AG04450 (cell line): ENCODE measurements at places on chromosomes 4 and X.

- DNase-seq: no peak
These were observed 476.1 kb downstream of the IL15 start for GRCh38 chr4:142112451-142112850.

DNA sequence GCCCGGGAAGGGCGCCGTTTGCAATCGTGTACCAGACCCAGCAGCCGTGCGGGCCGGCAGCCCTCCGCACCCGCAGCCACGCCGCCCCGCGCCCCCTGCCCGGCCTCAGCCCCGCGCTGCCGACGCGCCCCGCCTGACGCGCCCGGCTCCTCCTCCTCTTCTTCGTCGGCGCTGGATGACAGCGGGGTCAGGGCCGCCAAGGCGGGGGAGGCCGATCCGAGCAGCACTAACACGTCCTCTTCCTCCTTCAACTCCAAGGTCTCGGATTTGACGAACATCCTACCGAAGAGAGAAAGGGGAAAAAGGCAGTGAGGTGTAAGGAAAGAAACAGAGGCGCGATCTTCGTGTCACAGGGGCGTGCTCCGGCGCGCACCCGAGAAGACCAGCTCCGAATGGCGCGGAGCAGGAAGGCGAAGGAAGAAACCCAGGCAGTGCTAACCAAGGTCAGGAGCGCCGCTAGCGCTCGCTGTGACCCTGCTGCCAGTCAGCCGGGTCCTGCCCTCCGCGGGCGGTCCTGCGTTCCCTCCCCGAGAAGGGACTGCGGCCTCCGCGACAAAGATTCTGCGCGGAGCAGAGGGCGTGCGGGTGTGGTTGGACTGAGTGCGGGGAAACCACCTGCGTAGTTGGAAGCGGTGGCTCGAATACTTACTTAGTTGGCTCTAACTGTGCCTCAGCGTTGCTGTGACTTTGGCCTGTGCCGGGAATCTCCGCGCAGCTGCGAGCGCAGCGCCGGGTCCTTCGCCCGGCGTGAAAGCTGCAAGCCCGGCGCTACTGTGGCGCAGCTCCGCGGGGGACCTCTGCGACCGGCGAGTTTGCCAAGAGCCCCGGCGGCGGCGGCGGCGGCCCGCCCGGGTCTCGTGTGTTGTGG is 548 bp downstream of the NEUROG2 start:
- DNase-seq: no peak

DNA sequence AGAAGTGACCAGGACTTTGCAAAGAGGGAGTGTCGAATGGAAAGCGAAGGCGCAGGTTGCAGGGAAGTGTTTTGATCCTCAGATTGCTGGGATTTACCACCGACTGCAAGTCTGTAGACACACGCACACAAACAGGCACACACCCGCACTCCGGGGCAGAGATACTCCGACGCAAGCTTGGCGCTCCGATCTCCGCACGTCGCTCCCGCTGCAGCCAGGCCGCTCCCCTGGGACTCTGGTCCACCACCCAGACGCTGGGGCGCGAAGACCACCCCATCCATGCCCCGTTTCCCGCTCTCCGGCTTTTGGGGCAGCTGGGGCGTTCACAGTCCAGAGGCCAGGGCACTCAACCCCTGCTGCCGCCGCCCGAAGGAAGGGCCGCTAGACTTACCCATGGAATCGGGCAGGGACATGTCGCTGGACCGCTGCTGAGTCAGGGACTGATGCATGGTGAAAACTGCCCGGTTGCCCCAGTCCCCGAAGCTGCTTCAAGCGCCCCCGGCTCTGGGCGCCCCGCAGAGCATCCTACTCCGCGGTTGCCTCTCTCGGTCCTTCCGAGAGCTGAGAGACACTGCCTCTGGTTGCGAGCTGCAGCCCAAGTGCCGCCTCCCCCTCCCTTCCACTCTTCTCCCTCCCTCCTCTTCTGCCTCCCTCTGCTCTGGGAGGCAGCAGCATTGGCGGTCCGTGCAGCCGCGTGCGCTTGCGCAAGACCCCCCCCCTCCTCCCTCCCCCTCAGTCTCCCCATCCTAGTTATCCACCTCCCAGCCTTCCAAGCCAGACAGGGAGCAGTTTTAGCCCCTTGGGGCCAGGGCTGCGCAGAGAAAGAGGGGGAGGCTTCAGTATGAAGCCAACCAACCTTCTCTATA is at the start of gene TMEM255A:
TSS of gene TMEM255A (minus strand) at position 601 of the 866 bp plus-strand sequence. CDS start at position 449, 152 bp downstream.
- DNase-seq: no peak

DNA sequence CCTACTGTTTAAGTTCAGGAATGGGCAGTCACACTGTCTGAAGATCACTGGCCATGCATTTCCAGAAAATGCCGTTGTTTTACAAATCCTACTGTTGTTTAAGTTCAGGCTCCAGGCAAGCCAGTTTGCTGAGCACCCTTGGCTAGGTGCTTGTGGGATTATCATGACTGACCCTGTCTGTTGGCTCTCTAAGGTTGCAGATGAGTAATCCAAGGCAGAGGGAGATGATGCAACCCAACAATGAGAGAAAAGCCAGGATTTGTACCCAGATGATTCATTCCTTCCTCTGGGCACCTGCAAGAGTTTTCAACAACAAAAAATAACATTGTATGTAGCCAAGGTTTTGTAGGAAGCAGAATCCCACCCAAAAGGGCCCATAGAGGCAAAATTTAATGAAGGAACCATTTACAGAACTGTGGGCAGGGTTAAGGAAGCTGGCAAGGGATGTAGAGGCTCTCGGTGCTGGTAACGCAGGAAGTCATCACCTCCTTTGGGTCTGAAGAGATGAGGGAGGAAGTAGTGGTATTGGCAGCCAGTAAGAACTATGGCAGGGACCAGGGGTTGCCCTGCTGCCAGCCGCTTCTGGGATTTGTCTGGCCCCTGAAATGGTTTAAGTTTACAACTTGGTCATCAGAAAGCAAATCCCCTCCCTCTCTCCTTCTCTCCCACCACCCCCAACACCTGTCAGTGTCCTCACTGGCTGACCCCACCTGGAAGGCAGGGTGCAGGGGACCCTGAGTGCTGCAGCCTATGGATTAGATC is 54.8 kb downstream of the MSX1 start:
- no peak for DNase-seq

GRCh38 chr4:9762823-9763475 is 18.5 kb upstream of the DRD5 start:
- DNase-seq: peak; percentile 3

GRCh38 chr4:37717576-37717975 is 31.4 kb upstream of the RELL1 start:
- DNase-seq: peak; percentile 64

GRCh38 chr4:15917297-15917696 is 21.2 kb downstream of the FGFBP1 start:
- no peak for DNase-seq

GRCh38 chr4:147041376-147041775 is 95.7 kb upstream of the TTC29 start:
- DNase-seq: no peak

GRCh38 chr4:1706358-1706757 is 5.8 kb downstream of the SLBP start:
- DNase-seq: no peak

GRCh38 chr4:100738196-100739165 is 220.7 kb upstream of the EMCN start:
- peak; percentile 29 for DNase-seq

- DNase-seq: no peak
These were observed 18.9 kb upstream of the GPR101 start for GRCh38 chrX:137052643-137053235.

- DNase-seq: no peak
These were observed 654.5 kb downstream of the TLL1 start for GRCh38 chr4:166527500-166527899.

DNA sequence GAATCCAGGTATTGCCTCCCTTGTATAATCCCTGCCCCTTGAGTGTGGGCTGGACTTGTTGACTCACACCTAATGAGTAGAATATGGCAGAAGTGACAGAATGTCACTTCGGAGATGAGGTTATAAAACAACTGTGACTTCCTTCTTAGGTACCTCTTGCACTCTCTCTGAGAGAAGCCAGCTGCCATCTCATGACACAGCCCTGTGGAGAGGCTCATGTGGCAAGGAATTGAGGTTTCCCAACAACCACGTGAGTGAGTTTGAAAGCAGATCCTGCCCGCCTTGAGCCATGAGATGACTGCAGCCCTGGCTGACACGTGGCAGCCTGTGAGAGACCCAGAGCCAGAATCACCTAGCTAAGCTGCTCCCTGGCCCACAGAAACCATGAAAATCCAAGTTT is 13.5 kb downstream of the ASB11 start:
- no peak for DNase-seq

GRCh38 chrX:24657671-24658386 is 10.7 kb upstream of the PCYT1B start:
- no peak for DNase-seq

- no peak for DNase-seq
These were observed 46.3 kb downstream of the ALPK1 start for GRCh38 chr4:112343330-112344080.

GRCh38 chr4:153065276-153065675 is 129.2 kb downstream of the FHDC1 start:
- DNase-seq: no peak

DNA sequence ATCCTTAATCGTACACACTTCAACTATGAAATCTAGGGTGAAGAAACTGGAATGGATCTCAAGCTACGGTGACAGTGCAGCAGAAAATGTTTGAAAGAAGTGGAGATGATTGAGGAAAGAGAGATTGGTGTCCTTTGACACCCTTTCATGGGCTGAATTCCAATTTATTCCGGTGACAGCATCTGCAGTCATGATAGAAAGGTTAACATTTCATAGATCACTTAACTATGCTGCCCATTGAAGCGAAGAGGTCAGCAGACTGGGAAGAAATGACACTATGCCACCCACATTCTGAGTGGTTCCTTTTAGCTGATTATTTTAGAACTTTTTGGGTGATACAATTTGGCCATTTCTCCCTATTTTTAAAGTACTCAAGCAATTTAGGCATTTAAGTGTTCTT is 82.3 kb downstream of the DNAAF6 start:
- DNase-seq: no peak

DNA sequence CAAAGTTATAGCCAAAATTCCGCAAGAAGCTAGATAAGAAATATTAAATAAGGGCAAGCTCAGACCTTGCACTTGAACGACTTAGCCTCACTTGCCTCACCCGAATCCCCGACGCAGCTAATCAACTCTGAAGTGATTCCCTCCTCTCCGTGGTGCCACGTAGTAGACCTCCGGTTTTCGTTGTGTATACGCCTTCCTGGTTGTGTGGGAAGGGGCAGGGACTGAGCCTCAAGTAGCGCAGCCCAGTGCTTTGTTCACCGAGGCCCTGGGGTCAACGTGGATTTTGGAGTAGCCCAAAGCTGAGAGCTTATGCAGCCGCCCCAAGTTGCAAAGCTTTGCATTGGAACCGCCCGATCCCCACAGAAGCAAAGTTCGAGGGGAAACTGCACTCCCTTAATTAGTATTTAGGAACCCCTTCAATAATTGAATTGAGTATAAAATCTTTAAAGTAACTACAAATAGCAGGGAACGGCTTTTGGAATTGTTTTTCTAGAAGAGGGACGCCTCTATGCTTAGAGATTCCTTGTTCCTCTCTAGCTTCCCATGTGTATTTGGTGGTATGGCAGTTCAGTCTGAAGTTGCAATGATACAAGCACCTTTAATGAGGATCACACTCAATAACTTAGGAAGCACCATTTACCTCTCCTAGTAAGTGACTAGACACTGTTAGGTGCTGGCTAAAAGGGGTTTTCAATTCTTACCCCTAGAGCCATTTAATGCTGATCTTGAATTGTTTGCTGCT is 55.7 kb downstream of the LINC00632 start:
- DNase-seq: peak; percentile 26

DNA sequence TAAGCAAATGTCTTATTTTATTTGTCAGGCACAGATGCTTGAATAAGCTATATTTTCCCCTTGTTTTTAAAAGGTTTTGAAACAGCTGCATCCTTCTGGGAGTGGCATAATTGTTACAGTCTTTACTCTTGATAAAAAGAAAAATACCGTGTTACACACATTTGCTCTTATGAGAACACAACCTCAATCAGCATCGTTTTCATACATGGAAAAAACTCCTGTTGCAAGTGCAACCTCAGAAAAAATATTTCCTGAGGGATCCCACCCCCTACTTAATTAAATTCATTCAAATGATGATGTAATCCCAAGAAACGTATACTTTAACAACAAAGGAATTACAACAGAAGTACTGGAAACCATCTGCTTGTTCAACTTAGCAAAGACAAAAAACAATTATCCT is 58.6 kb downstream of the SMAD1 start:
- no peak for DNase-seq

DNA sequence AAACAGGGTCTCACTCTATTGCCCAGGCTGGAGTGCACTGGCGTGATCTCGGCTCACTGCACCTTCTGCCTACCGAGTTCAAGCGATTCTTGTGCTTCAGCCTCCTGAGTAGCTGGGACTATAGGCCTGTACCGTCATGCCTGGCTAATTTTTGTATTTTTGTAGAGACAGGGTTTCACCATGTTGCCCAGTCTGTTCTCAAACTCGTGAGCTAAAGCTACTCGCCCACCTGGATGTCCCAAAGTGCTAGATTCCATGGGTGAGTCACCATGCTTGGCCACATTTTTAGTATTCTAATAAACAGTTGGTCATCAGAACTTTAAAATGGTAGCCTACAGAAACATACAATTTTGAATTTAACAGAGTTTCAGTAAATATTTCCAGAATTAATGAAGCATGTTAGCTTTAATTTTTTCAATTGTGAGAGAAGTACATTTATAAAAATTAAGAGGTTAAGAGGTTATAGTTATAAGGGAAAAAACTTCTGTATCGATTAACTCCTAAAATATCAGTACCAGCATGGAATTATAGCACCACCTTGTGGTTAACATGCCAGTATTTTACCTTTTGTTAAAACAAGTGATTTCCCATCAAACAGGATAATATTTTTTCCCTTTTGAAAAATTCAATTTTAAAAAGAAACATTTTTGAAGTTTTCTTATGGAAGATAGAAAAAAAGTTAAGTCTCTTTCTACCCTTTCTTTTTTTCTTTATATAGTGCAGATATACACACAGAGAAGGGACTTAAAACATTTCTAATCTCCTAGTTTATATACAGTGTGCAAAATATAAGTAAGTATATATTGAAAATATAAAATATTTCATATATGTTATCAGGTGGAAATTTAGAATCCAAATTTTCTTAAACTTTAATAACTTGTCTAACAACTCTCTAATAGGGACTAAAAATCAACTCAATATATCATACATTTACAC is 35.4 kb downstream of the CEP44 start:
- DNase-seq: no peak

- DNase-seq: no peak
These were observed 97.9 kb upstream of the CDX4 start for GRCh38 chrX:73348977-73349376.
